ENCODE measurements at places on chromosomes 7 and 10.
A peak's percentile ranks its signal among the peaks of the same experiment; 100 is the strongest.

- no peak for DNase-seq
Measured at GRCh38 chr7:158421361-158421760, 166.3 kb downstream of the PTPRN2 start.

- no peak for DNase-seq
Measured at GRCh38 chr7:55133630-55134358, 115.0 kb downstream of the EGFR start.

GRCh38 chr7:133445617-133446016, 192.7 kb downstream of the EXOC4 start:
- DNase-seq, result no peak

GRCh38 chr10:48765039-48765438, 80.4 kb downstream of the WDFY4 start:
- no peak for DNase-seq

DNA sequence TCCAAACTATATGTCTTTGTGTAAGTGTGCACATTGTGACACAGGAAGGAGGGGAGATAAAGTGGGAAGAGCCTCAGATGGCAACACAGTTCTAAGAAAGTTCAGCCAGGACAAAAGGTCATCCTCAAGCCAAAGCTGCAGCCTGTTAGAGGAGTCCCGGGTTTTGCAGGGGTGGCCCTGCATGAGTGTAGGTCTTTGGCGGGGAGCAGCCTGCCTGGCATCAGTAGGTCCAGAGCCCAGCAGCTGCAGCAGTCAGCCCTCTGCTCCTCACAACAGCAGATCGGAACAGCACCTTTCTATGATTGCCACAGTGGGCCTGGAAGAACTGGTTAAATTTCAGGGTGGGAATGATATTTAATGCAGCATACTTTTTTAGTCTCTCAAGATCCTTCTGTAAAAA, 13.5 kb upstream of the VDAC2 start:
- DNase-seq, result no peak

DNA sequence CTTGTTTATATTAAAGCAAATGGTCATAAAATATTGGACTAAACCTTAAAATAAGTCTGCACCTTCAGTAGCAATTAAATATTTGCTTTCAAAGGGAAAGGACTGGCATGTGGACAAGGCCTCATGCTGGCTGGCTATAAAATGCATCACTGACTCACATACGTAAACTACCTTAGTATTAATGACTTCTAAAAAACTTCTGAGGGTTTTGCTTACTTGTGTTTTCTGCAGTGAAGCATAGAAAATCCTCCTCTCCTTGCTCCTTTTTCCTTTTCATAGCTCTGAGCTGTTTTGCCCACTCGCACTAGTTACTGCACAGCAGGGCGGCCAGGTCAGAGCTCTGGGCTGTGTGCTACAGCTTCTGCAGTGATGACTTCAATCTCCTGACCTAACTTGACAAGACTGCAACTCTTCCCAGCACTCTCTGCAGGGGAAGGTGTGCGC, 82.3 kb downstream of the CUL2 start:
- DNase-seq, result no peak

DNA sequence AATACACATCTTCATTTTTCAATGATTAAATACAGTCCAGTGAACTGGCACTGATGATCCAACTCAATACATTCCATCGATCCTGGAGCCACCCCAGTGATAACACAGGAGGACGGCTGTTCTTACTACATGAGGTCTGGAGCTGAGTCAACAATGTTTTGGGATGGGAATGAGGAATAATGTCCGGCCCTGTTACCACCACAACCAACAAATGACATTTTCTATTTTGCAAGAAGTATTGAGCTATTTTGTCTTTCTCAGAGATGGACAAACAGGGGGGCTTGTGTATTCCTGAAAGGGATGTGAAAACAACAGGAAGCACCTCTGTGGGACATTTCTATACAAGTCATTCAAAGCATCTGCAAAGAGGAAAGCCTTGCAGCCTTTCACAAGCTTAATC, 249.2 kb downstream of the PARD3 start:
- DNase-seq, result no peak

DNA sequence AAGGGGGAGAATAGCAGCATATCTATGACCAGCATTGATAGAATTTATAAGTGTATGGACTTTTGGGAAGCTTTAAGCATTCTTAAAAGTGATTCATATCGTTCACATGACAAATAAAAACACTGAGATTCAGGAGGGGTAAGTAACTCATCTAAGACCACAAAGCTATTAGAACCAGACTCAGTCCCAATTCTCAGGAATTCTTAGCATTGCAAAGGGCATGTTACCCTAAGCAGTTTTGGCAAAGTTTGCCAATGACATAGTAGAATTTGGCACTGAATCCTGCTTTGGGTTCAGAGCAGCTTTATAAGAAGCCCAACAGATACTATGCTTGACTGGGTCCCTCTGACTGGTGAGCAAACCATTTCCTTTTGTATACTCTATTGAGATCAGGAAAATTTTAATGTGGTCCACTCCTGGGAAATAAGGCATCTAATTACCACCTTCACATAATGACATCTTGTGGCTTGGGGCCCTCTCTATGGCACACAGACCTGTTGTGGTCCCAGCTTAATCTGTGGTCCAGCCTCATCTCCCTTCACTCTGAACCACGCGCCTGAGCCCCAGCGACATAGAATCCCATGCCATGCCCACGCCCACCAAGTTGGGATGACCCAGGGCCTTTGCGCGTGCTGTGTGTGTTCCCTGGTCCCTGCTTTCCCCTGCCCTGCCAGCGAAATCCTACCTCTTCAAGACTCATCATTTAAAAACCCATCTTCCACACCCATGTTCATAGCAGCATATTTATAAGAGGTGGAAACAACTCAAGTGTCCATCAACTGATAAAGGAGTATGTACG, 37.5 kb upstream of the DOCK1 start:
- no peak for DNase-seq

DNA sequence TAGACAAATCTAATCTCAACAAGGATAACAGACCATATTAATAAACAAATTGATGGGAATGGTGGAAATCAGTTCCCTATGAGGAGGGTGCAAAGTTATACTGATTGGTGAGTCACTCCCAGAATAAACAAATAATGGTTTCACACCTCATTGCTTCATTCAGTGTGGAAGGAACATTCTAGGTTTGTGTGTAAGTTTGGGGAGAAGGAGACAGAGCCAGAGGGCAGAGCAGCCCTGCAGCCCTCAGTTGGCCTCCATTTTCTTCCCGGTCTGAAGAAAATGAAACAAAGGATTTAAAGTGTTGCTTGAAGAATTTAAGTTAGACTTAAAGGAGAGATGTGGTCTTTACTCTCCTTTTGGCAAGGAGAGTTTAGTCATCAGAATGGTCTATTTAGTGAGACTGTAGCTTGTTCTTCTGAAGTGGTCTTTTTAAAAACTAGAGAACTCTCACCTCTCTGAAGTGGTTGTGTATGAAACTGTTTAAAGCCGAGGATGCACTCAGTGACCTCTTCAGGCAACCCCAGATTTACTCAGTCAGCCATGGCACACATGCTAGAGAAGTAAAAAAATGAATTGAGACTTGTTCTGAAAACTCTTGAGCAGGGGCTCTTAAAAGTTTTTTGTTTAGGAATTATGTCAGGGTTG, 27.2 kb downstream of the IKZF1 start:
- no peak for DNase-seq

DNA sequence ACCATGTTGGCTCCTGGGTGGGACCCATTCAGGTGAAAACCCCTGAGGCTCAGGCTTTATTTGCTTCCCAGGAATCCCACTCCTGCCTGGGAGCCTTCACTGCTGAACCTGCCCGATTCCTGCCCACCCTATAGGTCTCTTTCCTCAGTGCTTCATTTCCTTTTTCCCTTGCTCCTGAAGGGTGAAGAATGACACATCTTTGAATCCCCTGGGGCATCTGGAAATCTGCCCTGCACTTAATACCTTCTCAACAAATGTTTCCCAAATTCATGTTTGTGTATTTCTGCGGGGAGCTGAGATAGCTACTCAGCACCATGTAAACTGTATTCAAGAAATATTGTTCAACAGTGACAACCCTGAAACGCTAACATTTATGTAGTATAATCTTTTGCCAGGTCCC, 10.3 kb upstream of the PCBD1 start:
- no peak for DNase-seq

GRCh38 chr10:78658645-78659597, 409.8 kb upstream of the ZMIZ1 start:
- DNase-seq, result no peak

DNA sequence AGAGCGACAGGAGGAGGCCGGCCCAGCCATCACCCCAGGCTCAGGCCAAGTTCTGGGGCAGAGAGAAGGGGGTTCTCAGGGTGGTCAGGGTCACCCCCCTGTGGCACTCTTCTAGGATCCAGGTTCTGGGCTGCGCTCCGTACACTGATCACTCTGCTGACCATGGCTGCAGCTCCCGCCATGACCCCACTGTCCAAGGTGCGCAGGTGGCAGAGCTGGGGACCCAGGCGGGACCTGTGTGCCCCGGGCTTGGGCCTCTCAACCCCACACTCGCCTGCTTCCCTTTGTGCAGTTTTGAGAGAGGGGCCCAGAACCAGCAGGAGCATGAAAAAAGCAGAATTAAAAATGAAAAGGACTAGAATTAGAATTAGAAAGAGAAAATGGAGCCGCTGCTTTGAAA, 227.1 kb downstream of the FANK1 start:
- DNase-seq, result no peak

GRCh38 chr7:127189074-127189473, 63.7 kb downstream of the GRM8 start:
- peak; percentile 88 for DNase-seq

DNA sequence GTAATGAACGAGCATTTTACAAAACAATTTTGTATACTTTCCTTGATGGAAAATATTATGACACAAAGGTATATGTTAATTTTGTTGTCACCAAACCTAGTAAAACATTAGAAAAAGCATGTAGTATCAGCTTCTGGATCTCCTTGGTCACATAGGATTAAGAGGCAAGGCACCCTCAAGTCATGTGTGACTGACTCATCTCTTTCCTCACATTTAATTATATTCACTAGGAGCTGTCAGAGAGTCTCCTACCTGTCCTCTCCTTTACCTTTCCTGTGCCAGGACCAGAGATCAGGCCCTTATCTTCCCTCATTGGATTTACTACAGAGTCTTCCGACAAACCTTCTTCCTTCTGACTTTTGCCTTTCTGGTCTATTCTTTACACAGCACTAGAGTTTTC, 111.3 kb upstream of the RPA3 start:
- DNase-seq, result no peak

DNA sequence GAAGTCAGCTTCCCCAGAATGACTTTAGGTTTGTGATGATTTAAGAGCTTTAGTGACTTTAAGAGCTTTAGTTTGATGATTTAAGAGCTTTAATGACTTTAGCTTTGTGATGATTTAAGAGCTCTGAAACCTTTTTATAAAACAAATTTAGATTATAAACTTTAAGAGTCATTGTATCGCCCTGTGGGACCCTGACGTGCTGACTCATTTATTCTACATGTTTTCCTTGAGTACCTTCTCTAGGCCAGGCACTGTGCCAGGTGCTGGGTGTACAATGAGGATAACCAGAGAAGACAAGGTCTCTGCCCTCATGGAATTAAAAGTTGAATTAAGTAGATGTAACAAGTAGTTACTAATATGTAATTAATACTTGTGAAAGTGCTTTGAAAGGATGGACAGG, 45.4 kb downstream of the CNNM1 start:
- DNase-seq, result no peak

- DNase-seq, result peak; percentile 2
Measured at GRCh38 chr10:13784067-13784466, 197.3 kb downstream of the PRPF18 start.

- no peak for DNase-seq
Measured at GRCh38 chr10:3095373-3096139, 28.2 kb downstream of the PFKP start.

GRCh38 chr10:70575486-70575873, 27.1 kb downstream of the PRF1 start:
- peak; percentile 54 for DNase-seq

GRCh38 chr10:13140627-13141190, 20.6 kb upstream of the MCM10 start:
- no peak for DNase-seq

- no peak for DNase-seq
Measured at GRCh38 chr7:341841-342638, 52.1 kb downstream of the FOXL3 start.

- DNase-seq, result peak; percentile 13
Measured at GRCh38 chr10:78571286-78571685, 497.5 kb upstream of the ZMIZ1 start.

DNA sequence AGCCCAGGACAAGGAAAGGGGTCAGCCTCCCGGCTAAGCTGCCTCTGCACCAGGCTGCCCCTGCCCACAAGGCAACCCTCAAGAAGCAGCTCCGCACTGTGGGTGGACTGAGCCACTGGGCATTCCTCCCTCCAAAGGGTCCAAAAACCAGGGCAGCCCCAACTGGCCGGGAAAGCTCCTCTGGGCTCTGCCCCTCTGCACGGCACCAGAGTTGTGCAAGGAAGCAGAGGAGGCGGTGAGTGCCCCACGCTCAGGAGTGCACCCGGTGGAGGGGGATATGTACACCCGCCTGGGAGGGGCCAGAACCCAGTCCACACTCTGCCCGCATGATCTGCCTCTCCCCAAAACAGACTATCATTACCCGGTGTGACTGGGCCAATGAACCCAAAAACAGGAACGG, 43.8 kb downstream of the PTPRN2 start:
- DNase-seq, result no peak

- DNase-seq, result no peak
Measured at GRCh38 chr7:66832531-66833351, 88.3 kb upstream of the TMEM248 start.

DNA sequence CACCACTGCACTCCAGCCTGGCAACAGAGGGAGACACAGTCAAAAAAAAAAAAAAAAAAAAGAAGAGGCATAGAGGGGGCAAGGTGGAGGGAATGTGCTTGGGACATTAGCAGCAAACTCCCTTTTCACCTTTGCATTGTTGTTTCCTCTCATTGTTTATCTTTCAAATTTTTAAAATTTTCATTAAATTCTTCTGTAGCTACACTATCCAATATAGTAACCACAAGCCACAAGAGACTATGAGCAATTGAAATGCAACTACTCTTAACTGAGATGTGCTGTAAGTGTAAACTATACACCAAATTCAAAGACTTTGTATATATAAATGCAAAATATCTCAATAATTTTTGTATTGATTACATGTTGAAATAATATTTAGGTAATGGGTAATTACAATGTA, 43.4 kb downstream of the EBLN1 start:
- no peak for DNase-seq

DNA sequence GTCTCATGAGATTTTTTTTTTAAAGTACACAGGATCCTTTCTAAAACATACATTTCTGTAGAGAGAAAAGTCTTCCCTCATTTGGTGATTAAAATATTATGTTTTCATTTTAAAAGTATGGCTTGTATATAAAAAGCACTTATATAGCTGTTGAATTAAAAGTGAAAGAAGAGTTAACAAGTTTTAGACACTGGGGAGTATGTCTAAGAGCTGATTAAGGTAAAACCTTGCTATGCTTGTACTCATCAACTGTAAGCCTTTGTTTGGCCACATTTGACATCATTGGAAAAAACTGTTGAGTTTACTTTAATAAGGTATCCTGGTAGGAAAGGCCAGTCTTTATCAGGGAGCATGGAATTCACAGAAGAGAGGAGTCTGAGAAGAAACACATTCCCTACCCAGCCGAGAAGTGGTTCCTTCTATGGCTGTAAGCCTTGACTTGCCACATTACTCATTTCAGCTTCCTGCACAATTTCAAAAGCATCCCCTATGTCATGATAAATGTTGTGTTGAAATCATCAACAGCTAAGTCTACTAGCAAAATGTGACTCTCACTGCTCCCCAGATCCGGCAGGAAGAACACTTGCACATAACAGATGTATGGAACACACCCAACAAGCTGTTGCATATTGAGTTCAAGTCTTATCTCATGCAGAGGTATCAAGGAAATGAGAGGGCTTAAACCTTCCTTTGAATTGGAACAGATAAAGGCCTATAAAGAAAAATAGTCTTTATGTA, 171.8 kb upstream of the CDK1 start:
- no peak for DNase-seq
